ENCODE measurements at places on chromosomes 5 and 9.
A peak's percentile ranks its signal among the peaks of the same experiment; 100 is the strongest.

GRCh38 chr5:167269146-167269545, 1022.3 kb upstream of the WWC1 start:
- DNase-seq: no peak

- DNase-seq: no peak
Measured at GRCh38 chr9:126235336-126236243, 91.0 kb upstream of the MVB12B start.

GRCh38 chr5:6819521-6819920, 106.3 kb downstream of the TENT4A start:
- DNase-seq: peak; percentile 9

DNA sequence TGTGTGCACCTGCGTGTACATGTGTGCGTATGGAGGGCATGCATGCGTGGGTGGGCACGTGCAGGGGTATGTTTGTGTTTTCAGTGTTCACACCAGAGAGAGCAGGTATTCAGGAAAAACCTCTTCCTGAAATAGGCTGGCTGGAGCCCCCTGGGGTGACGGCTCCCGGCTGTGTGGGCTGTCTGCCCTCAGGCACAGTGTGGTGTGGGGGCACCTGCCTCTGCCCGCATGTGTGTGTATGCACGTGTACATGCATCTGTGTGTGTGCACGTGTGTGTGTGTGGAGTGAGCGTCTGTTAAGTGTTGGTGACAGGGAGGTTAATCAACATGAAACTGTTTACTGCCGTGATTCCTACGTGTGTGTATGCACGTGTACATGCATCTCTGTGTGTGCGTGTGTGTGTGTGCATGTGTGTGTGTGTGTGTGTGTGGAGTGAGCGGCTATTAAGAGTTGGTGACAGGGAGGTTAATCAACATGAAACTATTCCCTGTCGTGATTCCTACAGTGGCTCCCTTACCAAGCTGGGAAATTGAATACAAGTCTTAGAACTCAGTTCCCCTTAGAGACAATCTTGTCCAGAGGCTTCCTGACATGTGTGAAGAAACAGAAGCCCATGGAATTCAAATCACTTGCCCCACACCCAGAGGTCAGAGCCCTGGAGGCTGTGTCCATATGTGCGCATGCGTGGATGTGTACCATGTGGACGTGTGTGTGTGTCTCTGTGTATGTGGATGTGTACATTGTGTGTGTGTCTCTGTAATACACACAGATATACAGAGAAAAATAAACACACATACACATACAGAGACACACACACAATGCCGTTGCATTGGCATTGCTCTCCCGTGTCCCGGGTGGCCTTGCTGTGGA, 372.4 kb upstream of the IRX4 start:
- no peak for DNase-seq

DNA sequence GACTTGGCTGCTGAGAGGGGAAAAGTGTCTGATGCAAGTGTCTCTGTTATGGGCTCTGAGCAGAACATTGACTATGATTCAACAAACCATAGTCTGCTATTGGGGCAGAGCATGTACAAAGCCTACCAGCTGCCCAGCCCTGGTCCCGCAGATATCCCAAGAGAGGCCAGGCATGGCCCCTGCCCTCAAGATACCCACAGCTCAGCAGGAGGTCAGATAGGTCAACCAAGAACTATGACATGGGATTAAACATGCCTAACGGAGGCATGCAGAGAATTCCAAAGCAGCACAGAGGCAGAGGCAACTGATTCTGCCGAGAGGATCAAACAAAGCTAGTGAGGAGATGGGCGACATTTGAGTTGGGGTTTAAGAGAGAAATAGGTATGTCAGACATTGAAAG, 39.9 kb upstream of the CPLX2 start:
- DNase-seq: peak; percentile 38

- DNase-seq: no peak
Measured at GRCh38 chr9:92636627-92637026, 33.3 kb downstream of the IPPK start.

Data from ELF-1 (cell line).